ENCODE measurements at places on chromosomes 2 and 18.

GRCh38 chr2:231167745-231168459 lies 30.5 kb upstream of the ARMC9 start:
- no peak for DNase-seq

GRCh38 chr18:77109648-77110019 lies 22.9 kb downstream of the MBP start:
- DNase-seq = peak; percentile 32

DNA sequence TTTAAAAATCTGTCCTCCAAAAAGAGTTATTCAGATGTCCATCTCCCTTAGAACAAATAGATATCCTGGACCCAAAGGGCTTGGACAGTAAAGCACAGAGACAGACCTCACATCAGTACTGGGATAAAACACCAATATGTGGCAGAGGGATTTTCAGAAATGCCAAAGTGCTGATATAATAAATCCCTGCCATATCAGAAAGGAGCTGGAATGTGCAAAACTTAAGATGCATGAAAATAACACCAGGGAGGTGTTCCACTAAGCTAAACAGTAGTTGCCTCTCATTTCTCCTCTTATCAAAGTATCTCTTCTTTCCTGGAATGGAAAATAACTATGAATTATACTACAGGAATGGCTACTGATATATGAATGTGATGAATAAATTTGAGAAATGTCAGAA lies 13.2 kb downstream of the USP40 start:
- no peak for DNase-seq

GRCh38 chr2:60054571-60055340 lies 498.7 kb downstream of the BCL11A start:
- no peak for DNase-seq

- DNase-seq = no peak
These were observed 1675.9 kb upstream of the CELF4 start for GRCh38 chr18:39241534-39241933.

DNA sequence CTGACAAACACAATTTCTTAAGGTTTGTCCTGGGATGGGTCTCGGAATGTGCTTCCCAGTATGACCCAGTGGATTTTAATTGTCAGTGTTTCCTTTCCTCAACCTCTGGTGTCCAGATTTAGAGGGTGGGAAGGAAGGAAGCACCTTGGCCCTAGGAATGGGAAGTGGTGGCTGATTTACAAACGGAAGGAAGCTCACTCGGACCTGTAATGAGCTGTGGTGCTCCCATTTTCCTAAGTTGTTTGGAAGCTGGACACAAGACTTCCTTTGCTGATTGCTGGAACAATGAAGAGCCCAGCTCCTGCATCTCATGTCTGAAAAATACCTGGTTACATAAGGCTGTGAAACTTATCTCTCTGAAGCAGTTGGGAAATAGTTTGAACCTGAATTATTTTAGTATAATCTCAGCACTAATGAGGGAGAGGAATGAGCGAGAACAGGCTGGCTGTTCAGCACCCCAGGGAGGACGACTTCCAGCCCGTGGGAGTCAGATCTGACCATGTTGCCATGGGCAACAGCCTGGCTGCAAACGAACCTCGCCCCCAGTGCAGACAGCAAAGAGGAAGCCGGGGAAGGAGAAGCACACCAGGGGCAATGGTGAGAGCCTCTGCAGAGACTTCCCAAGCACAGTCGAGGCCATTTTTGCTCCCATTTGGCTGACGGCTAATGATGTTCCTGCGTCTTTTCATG lies 74.4 kb upstream of the ASB18 start:
- no peak for DNase-seq

Data from natural killer cell treated with Interleukin-12 subunit alpha and Interleukin-12 subunit beta and Interleukin-15 and Interleukin-18, amount 100 ng/mL, for 72 hours (primary cell).